ENCODE measurements at places on chromosomes 1 and 21. TPM values are rescaled to one million over a fixed set of nuclear protein-coding genes. Genes with fewer than 3 reads are reported as not detected.

Gene GREM2
- not detected for total RNA-seq

Gene ACOT11
- total RNA-seq, result 0.32 TPM

Gene LCE2C
- not detected for total RNA-seq

Gene ACKR1
- 2.4 TPM for total RNA-seq

Gene DIO1
- total RNA-seq, result not detected

Gene KRTAP19-3
- not detected for total RNA-seq

Gene LRIF1
- 12.3 TPM for total RNA-seq

Gene AVPR1B
- total RNA-seq, result not detected

Gene NHLH1
- not detected for total RNA-seq

Gene NPHS2
- not detected for total RNA-seq

Gene KMO
- not detected for total RNA-seq

Gene ACTL8
- not detected for total RNA-seq

Gene MINDY1
- total RNA-seq, result 10.7 TPM

Gene PLCH2
- not detected for total RNA-seq

Gene ATP5IF1
- 191 TPM for total RNA-seq

Gene NBPF3
- total RNA-seq, result 6.5 TPM

Gene GDAP2
- 11.5 TPM for total RNA-seq
